KG1 (cell line): ENCODE measurements at places on chromosomes 5 and 9.

GRCh38 chr9:21800931-21801682 is 1.3 kb upstream of the MTAP start:
- DNase-seq: no peak

DNA sequence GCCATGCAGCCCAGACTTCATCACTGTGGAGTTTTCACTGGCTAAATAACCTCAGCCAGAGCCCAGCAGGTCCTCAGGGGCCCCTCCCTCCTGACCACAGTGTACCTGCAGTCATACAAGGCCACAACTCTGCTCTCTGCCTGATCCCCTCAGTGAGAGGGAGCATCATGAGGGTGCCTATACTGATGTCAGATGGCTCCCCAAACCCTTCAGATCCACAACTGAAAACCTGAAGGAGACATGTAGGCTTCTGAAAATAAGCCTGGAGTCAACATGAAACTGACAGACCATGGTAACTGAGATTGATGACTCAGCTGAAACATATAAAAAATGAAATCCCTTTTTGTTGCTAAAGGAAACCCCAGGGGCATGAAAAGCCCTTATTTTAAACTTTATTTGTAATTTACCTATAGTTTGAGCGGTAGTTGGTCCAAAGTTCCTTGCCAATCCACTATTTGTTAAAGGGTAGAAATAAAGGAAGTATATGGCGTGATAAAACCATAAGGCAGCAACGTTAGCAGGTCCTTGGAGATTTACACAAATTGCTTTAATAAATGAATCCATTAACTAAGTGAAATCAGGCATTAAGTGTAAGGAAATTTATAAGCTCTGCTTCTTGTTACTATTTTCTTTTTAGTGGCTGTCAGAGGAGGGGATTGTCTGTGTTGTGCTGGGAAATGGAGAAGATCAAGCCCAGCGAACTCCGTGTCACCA is 68.3 kb downstream of the FGF1 start:
- DNase-seq: no peak

- peak; percentile 56 for DNase-seq
Observed at GRCh38 chr5:36657563-36657995, 51.2 kb downstream of the SLC1A3 start.

GRCh38 chr9:27041746-27042145 is 36.3 kb upstream of the LRRC19 start:
- no peak for DNase-seq

DNA sequence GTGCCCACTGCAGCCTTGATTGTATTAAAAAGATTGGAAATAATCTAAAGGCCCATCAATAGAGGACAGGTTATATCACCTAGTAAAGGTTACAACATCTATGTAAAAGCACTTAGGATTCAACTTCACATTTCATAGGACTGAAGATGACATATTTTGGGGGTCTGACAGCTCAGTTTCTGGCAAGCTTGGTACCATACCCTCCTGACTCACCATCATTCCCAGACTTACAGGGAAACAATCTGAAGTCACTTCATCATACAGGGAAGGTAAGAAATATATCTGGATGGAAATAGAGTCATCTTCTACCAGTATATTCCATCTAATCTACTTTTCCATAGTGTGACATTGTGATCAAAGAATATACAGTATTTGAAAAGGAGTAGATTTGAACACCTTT is 28.8 kb upstream of the DAB2 start:
- no peak for DNase-seq

GRCh38 chr5:33774341-33774740 is 117.4 kb downstream of the ADAMTS12 start:
- DNase-seq: no peak

- DNase-seq: no peak
Observed at GRCh38 chr9:136849960-136850865, 1.0 kb downstream of the PHPT1 start.

DNA sequence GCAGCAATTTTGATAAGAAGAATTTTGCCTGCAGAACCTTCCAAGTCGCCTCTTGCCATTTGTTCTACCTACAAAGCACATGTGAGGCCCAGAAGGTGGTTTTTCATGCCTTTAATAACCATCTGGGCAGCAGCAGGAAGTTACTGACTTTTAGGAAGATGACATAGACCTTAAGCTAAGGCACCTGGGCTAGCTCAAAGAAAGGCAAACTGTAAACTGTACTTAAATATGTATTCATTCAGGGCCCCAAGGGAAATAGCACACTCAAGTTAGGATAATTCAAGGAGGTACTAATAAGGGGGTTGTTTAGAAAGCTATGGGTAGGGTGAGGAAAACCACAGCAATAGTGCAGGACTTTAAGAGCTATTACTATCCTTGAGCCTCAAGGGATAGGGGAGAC is 57.3 kb upstream of the HSPB3 start:
- DNase-seq: no peak
